ENCODE measurements at places on chromosomes 1 and 21.
A peak's percentile ranks its signal among the peaks of the same experiment; 100 is the strongest.

- DNase-seq, result no peak
Observed at GRCh38 chr1:112923959-112924349, 32.0 kb downstream of the SLC16A1 start.

- DNase-seq, result no peak
Observed at GRCh38 chr1:77984629-77985028, 5.8 kb upstream of the FUBP1 start.

DNA sequence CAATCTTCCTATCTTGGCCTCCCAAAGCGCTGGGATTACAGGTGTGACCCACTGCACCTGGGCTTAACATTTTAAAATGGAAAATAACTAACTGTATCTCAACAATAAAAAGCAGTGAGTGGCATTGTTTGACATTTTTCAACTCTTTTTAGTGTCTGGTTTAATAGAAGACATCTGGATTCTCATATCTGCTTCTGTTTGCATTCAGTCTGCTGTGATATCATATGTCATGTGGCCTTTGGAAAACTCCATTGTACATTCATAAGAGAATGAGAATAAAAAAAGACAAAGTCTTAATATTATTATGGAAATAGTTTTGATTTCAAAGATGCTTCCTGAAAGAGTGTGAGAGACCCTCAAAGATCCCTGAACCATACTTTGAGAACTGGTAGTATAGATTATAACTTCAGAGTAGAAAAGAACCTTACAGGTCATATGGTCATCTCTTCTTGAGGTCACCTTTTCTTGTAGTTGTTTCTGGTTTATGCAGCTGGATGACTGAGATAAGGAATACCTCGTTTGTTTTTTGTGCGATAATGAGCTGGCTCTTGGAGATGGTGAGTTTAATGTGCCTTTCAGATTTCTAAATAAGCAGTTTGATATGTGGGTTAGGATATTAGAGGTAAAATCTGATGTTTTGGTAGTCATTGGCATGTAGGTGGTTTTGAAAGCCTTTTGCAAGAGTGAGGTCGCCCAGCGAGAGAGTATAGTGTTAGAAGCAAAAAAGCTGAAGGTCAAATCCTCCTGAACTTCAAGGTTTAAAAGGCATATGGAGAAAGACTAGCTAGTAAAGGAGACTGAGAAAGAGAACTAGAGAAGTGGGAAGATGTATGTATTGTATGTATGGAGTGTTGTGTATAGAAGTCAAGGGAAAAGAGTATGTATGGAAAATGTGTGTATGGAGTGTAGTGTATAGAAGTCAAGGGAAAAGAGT lies 17.2 kb downstream of the CEP350 start:
- DNase-seq, result no peak

GRCh38 chr1:8816264-8816663 lies 1.2 kb downstream of the RERE start:
- no peak for DNase-seq

DNA sequence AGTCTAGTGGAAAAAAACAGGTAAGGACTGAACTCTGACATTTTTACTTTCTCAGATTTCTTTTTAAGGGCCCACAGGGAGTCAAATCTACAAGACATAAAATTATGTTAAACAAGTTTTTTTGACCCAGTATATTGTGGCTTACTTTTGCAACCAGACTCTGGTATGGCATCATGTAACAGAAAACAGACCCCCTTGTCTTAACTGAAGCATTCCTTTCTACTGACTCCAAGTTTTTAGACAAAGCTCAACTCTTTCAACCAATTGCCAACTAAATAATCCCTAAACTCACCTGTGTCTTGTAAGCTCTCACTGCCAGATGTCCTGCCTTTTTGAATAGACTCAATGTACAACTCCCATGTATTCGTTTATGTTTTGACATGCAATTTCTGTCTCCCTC lies 64.3 kb downstream of the FASLG start:
- no peak for DNase-seq

- peak; percentile 74 for DNase-seq
Observed at GRCh38 chr1:61077676-61078541, 4.5 kb upstream of the NFIA start.

GRCh38 chr1:34500451-34500850 lies 254.4 kb upstream of the GJB5 start:
- DNase-seq, result no peak

- DNase-seq, result peak; percentile 29
Observed at GRCh38 chr1:28508435-28508754, 2.6 kb downstream of the RCC1 start.

GRCh38 chr1:109481646-109482045 lies 2.1 kb upstream of the ATXN7L2 start:
- no peak for DNase-seq

GRCh38 chr1:180301135-180301742 lies 71.2 kb downstream of the LHX4 start:
- DNase-seq, result no peak

DNA sequence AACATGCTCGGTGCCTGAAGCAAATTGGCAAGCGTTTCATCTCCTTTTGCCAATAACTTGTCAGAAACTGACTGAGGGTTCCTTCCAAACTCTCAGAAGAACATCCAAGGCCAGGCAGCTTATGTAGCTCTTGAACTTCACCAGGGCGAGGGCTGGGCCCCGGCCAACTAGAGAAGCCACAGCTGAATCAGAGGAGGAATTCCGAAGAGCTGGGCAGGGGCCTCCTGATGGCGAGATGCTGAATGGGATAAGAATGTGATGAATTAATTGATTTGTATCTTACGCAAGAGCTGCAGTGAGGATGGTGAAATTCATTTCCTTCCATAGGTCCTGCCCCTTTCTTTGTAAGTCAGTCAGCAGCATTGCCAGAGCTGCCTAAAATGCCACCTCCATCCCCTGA lies 345.8 kb downstream of the KIF26B start:
- no peak for DNase-seq

DNA sequence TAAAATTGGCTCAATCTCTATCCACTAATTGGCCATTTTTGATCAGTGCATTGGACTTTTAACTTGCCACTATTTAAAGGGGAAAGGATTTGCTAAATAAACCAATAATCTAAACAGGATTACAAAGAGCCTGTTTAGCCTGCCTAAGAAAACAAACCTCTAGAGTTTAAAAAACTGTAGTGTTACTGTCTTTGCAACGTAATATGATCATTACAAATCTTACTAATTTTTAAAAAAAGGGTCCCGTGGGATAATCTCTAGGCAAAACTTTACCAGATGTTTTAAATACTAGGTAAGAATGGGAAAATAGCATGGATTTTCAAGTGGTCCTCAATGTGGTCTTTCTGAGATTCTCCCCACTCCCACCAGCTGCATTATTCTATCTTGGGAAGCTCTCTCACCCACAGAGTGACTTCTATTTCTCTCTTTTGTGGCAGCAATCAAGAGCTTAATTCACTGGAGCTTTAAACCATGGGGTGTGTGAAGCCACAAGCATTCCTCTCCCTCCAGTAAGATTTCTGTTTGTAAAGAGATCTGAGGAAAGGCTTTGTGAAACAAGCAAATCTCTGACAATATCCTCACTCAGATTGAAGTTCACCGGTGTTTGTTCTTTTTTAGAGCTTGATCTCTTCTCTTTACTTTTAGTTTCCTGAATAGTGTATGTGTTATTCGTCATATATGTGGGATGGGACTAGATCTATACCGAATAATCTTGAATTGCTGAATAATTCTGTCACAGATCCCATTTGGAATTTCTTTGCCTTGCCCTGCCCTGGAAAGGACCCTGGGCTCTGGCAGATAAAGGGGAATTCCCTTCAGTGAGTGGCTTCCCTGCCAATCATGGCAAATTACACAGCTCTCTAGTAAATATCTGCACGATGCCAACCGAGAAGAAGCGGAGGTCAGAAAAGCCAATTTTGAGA lies 132.2 kb downstream of the TLR5 start:
- DNase-seq, result no peak

GRCh38 chr1:230337266-230337665 lies 88.9 kb downstream of the PGBD5 start:
- no peak for DNase-seq

DNA sequence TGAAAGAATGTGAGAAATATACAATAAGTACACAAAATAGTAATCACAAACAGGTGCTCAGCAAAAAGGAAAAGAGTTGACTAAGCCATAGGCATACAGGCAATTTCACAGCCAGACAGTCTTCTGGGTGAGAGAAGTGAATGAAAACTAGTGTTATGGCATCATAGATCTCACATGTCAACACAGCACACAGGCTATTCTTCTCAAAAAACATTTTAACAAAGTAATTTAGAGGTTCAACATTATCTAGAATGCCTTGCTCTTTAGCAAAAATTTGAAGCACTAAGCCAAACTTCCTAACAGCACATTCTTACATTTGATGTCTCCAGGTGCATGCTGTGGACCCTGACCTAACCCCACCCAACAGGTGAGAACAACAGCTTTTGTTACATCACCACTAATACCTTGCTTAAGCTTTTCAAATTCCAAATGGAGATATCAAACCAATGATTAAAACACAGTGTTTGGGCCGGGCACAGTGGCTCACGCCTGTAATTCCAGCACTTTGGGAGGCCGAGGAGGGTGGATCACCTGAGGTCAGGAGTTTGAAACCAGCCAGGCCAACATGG lies 30.5 kb downstream of the OTUD7B start:
- no peak for DNase-seq

GRCh38 chr1:59133997-59134396 lies 162.9 kb upstream of the FGGY start:
- no peak for DNase-seq

GRCh38 chr1:69994241-69994640 lies 211.1 kb downstream of the LRRC40 start:
- DNase-seq, result no peak

DNA sequence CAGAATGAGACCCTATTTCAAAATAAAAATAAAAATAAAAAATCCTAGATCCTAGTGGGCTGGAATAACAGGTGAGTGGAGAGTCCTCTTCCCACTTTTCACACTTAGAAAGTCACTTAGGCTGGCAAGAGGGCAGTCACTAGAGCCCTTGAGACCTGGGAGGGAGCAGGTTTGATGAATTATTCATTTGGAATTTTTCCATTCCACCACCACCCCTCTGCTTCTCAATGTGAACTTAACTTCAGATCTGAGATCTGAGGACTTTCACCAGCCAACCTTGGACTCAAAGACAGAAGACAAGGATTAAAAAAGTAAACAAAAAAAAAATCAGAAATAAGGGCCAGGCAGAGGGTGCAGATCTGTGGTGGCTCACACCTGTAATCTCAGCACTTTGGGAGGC lies 16.5 kb downstream of the AKR7A3 start:
- no peak for DNase-seq

GRCh38 chr21:38027901-38028498 lies 111.7 kb upstream of the KCNJ6 start:
- DNase-seq, result no peak

- DNase-seq, result no peak
Observed at GRCh38 chr1:156616463-156616862, 2.8 kb upstream of the HAPLN2 start.
